ENCODE measurements at places on chromosomes 16 and 17. TPM values are rescaled to one million over a fixed set of nuclear protein-coding genes. Genes with fewer than 3 reads are reported as not detected.

The C1QTNF8 gene
- total RNA-seq = not detected

The TMEM100 gene
- total RNA-seq = 0.36 TPM

The SOCS1 gene
- total RNA-seq = 1.8 TPM

The CCR7 gene
- not detected for total RNA-seq

DNA sequence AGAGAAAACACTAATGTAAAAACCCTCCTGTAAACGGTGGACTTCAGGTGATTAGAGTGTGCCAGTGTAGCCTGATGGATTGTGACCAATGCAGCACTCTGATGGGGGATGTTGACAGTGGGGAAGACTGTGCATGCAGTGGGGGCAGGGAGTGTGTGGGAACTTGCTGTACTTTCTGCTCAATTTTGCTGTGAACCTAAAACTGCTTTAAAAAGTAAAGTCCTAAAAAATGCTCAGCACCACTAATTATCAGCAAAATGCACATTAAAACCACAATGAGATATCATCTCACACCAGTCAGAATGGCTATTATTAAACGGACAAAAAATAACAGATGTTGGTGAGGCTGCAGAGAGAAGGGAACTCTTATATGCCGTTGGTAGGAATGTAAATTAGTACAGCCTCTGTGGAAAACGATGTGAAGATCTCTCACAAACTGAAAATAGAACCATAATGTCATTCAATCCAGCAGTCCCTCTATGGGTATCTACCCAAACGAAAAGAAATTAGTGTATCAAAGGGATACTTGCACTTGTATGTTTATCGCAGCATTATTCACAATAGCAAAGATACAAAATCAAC lies 9.7 kb upstream of the ULK2 start:
- no peak for DNase-seq

- peak; percentile 54 for DNase-seq
These were observed 7.6 kb downstream of the ADCY7 start for GRCh38 chr16:50273888-50274325.

DNA sequence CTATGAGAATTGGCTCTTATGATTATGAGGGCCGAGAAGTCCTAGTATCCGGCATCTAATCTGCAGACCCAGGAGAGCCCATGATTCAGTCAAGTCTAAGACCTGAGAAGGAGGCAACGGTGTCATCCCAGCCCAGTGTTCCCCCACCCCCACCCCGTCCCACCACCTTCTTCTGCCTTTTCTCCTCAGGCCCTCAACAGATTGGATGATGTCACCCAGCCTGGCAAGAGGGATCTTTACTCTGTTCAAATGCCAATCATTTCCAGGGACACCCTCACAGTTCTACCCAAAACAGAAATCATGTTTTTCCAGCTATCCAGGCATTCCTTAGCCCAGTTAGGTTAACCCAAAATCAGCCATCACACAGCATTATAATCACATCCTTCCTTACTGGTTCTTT lies 10.0 kb upstream of the GAA start:
- DNase-seq = peak; percentile 53

DNA sequence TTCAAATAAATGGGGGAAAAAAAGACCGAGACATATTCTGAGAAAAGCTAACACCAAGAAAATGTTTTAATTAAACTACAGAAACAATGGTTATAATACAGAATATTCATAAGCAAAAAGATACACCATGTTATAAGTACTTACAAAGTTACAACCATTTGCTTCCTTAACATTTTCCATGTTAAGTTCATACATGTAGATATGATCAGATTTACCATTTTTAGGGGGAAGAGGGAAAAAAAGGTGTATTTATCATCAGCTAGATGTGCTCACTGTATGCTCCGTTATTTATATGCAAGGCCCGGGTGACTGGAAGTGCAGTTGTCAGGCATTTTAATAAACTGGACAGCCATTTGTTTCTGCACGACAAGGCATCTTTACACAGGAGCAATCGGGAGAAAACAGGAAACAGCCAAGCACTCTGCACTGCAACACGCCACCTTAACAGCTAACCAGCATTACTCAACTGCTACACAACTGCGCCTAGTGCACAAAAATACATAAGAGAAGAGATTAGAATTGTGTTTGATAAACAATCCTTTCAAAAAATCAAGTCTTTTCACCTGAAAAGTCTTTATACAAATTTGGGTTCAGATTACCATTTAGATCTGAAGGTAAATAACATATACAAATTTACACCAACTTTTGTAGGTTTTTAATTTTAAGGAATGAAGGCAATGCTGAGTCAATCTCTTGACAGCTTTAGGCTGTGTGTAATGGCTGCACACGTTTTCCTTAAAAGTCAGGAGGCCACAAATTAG lies 2.9 kb downstream of the SRSF2 start:
- peak; percentile 92 for DNase-seq

- DNase-seq = no peak
These were observed 8.8 kb upstream of the TMEM238L start for GRCh38 chr17:10812674-10813073.

DNA sequence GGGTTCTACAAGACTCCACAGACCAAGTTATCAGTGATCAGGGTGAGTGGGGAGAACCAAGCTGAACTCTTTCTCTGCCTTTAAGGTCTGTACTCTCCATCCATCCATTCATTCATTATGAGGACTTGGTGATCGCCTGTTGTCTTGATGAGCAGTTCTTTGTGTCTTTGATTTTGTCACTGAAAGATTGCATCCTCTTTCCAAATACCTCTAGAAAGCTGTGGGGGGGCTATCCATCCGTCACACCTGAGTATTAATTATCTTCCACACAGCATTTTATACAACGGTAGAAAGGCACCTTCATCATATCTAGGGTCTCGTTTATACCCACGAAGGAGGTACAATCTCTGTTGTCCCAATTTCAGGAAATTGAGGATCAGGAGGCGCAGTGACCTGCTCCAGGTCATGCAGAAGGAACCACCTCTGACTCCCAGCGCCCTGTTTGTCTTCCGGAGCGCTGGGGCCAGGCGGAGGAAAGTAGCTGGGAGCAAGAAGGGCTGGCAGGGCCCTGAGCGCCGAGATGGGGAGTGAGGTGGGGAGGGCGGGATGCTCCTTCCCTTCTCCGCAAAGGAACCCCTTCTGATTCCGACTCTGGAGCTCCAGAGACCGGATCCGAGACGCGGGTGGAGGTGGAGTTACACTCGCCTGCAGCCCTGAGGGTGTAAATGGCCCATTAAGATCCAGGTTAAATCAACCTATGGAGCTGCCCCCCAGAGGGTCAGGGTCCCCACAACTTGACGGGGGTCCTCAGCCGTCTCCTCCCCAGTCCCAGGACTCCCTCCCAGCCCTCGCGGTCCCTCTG lies 605 bp upstream of the ABAT start:
- peak; percentile 68 for DNase-seq

GRCh38 chr16:8776129-8776584 lies 21.3 kb downstream of the TMEM186 start:
- DNase-seq = no peak

DNA sequence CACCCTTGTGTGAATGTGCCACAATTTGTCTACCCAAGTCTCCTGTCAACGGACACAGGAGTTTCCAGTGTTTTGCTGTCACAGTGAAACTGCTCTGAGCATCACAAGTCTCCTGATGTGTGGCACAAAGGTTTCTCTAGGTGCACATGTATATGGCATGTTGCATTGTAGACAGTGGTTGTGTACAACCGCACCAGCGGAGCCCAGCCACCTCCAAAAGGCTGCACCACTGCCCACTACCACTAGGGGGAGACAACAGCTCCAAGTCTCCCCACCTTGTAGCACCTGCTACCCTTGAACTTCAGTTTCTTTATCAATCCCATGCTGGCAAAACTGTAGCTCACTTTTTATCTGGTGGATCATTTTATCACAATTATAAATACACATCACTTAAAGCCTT lies 95.5 kb upstream of the ZNF469 start:
- no peak for DNase-seq

DNA sequence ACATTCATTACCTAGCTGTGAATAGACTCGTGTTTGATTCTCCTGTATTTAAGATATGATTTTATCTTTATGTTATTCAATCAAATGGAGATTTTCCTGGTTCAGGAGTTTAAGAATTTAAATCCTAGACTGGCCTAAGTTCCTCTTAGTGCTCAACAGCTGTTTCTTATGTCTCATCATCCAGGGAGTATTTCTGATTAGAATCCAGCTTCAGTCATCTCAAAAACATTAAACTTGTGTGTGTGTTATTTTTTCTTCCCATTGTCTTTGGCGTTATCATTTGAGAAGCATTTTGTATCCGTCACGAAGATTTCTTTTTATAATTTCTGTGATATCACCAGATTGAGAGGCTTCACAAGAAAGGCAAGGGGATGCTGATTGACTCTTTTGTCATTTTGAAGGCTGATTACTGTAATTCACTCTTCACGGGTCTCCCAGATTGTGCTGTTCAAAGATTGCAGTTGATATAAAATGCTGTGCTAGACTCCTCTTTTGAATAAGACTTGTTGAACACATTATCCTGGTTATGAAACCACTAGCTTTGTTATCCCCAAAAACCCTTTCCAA lies 204.8 kb downstream of the CDH8 start:
- no peak for DNase-seq

DNA sequence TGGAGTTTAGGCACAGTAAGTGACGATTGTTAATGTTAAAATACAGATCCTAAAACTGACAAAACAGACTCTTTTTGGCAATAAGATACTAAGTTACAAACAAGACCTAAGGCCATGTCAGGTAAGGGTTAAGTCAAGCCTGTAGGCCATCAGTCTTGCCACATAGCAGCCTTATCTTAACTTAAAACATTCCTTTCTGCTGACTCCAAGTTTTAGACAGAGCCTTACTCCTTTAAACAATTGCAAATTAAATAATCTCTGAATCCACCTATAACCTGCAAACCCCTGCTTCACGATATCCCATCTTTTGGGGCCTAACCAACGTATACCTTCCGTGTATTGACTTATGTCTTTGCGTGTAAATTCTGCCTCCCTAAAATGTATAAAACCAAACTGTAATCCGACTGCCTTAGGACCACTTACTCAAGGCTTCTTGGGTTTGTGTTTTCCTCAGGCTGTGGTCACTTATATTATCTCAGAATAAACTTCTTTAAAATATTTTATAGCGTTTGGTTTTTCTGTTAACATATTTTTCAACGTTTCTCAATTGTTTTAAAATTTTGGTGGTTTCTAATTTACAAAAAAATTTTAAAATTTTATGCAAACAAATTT lies 64.4 kb downstream of the EFCAB5 start:
- DNase-seq = no peak
